Kidney capillary endothelial cell (primary cell): ENCODE measurements at places on chromosomes 13 and 19.

DNA sequence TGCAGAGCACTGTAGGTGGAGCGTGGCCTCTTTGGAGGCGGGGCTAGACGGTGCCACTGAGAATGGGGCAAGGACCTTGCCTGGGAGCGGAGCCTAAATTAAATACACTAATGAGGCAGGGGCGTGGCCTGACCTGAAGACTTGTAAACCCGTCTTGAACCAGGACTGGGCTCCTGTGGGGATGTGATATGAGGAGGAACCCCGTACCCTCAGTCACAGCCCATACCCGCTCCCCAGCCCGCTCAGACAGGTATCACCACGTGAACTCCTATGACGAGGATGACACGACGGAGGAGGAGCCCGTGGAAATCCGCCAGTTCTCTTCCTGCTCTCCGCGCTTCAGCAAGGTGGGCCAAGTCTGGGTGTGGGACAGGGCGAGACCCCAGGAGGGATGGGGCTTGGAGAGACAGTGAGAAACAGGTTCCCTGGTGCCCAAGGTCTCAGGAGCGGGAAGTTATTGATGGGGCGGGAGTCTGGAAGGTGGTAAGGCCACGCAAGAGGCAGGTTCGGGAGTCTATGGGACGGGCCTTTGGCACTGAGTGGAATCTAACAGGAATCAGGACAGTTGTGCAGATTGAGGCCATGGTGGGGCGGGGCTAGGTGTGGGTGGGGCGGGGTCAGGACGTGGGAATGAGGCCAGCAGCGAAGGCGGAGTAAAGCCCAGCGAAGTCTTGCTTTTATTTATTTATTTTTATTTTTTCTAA lies 14.7 kb downstream of the DNASE2 start:
- DNase-seq, result no peak

DNA sequence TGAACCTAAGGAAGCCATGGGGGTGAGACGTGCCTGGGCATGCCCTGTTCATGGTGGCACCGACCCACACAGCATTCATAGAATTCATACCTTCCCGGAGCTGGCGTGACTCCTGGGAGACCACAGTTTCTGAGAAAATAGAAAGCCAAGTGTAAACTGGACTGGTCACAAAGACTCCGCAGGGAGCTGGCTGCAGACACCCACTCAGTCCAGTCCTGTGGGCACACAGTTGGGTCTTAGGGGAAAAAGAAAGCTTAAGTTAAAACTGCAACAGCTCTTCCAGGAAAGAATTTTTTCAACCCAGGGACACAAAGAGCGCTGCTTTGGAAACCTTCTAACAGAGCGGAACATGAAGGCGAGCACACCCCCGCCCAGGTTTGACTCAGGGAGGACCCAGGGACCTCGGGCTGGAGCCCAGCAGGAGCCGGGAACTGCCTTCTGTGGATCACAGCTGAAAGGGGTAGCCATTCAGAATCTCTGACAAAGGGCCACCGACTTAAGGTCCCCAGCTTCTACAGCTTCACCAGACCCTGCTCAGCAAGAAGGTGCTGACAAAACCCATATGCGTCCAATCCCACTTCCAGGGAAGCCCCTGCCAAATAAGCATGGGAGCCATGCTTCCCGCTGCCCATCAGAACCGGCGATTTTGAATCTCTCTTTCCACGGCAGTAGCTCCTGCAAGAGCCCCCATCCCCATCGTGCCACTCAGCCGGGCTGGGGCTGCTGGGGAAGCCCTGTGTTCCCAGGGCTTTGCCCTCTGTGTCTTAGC lies 183.7 kb downstream of the COL4A1 start:
- no peak for DNase-seq

DNA sequence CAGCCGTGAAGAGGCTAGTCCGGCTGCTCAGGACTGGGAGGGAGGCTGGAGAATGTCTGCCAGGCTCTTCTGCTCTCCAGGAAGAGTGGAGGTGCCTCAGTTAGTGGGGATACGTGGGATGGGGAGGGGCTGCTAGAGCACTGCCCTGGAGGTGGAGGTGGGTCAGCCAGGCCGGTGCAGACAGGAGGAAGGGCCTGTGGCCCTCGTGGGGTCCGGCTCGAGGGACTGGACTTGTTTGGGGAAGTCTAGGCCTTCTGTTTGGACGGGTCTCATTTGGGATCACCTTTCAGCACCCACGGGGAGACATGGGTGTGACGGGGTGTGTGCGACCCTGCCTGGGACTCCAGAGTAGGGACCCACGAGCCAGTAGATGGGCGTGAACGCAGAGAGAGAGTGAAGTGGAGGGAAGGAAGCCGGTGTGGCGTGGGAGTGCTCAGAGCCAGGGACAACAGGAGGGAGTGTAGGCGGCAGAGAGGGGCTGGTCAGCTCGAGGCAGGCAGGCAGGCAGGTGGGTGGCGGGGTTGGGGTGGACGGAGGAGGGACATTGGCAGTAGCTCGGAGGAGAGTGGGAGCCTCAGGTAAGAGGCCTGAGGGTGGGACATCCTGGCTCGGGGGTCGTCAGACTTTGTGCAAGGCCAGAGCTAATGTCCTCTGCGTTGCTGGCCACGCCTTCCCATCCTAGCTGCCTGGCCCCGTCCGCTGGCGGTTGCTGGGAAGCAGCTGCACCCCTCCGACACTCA lies 11.5 kb downstream of the EPN1 start:
- DNase-seq, result no peak

DNA sequence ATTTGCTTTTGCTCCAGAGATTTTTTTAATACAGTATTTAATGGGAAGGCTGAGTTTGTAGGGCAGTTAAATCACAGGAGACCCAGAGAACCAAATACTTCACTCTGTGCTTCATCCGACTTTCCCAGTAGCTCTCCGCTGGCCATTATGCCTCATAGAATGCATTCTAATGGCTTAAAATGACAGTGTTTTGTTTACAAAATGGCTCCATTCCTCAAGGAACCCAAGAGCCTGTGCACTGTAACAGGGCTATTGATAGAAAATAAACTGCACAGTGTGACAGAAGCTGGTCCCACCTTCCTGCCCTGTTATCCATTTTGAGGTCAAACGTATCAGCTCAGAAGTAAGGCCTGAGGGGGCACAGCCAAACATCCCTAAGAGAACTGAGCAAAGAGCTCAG lies 136.5 kb downstream of the RAP2A start:
- no peak for DNase-seq

- DNase-seq, result no peak
Measured at GRCh38 chr13:32391101-32391619, 36.8 kb downstream of the N4BP2L1 start.

DNA sequence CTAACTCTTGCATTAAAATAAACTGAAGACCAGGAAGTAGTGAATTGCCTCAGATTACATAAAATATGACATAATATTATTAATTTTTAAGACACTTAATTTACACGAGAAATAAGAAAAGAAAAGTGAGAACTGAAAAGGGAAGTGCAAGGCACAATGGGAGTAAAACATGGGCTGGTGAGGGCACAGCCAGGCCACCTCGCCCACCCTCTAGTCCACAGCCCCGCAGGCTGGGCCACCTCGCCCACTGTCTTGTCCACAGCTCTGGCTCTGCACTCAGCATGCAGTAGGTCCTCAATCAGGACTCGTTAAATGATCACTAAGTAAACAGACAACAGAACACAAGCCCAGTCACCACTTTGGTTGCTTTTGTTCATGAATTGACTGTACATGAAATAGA lies 67.8 kb upstream of the ARHGEF7 start:
- no peak for DNase-seq

GRCh38 chr19:53545271-53546065 lies 7.5 kb downstream of the ZNF331 start:
- DNase-seq, result no peak

GRCh38 chr13:67855741-67856238 lies 625.7 kb upstream of the PCDH9 start:
- no peak for DNase-seq

DNA sequence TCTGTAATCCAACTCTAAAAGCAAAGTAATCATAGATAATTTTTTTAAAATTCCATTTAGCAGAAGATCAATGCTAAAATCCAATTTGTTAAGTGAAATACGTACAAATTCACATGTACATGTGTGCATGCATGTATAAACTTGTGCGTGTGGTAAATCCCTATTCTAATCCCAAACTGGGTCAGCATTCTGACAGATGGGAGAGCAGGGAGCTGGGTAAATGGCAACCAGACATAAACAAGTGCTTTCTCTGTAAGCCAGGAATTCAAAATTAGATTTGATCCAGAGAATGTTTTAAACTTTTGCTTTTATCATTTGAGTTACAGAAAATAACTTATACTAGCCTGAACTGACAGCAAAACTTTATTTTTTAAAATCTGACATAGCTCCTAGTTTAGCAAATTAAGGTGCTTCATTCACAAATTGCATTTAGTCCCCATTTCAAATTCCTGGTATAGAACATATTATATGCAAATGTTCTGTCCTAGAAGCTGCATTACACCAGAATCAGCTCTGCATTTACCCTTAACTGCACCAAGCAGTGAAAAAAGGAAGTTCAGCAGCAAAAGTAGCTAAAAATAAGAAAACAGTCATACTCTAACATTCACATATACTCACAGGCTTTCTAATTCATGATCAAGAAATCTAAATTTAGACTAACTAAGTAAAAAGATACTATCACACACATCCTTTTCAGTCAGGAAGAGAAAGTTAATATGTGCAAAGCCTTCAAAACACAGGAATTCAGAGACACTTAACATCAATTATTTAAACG lies 32.6 kb downstream of the UBL3 start:
- DNase-seq, result peak; percentile 52

DNA sequence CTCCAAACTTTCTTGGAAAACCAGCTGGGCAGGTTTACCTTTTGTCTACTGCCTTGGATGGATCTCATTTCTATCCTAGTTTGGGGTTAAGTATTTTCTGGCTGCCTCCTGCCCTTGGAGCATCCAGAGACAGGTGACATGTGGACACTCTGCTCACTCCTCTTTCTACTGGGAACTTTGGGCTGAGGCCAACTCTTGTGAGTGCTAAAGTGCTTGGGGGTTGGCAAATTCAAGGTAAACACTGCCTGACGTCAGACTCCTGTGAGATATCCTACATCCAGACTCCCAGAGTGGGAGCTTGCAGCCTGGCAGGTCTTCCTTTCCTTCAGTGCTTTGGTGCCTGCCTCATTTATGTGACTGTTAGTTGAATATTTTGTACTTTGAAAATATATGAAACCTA lies 388.1 kb downstream of the KCNRG start:
- no peak for DNase-seq

GRCh38 chr13:43373400-43373799 lies 350.0 kb downstream of the DNAJC15 start:
- no peak for DNase-seq

DNA sequence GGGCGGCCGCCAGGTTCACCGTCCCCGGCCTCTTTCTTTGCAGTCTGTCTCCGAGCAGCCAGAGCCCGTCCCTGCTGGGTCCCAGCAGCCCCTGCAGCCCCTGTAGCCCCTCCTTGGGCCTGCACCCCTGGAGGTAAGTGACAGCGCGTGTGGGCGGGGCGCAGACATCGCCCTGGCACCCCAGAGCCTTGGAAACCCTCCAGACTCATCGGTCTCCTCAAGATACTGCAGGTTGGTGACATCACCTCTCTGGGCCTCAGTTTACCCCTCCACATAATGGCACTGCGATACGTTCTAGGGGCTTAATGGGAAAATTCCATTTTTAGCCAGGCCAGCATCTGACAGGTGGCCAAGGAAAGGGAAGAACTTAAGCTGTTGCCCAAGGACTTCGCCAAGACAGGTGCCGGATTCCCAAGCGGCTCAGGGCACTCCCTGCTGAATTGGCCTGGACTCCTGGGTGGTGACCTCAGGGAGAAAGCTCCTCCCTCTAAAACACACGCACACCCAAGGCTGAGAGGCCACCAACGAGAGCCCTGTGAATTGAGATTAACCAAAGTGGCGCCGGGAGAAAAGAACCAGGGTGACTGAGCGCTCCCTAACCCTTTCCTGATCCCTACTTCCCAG lies 13.1 kb downstream of the MAST3 start:
- no peak for DNase-seq

DNA sequence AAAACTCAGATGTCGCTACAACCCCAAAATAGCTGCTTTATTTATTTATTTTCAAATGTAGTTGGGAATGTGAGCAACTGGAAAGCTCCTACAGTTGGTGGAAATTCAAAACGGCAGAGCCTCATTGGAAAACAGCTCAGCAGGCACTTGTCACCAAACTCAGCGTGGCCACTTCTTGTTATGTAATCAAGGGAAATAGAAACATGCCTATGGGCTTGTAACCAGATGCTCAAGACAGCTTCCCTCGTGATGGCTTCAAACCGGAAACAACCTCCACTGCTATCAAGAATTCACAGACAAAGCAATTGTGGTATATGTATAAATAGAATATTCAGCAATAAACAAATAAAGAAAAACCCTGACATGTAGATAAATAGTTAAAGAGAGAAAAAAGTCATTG lies 627.8 kb upstream of the SLC10A2 start:
- DNase-seq, result no peak

GRCh38 chr19:1451916-1452801 lies 2.2 kb downstream of the APC2 start:
- DNase-seq, result no peak

- no peak for DNase-seq
Measured at GRCh38 chr19:2727640-2727944, 6.4 kb upstream of the DIRAS1 start.

- DNase-seq, result no peak
Measured at GRCh38 chr13:54852831-54853230, 1824.2 kb downstream of the OLFM4 start.

DNA sequence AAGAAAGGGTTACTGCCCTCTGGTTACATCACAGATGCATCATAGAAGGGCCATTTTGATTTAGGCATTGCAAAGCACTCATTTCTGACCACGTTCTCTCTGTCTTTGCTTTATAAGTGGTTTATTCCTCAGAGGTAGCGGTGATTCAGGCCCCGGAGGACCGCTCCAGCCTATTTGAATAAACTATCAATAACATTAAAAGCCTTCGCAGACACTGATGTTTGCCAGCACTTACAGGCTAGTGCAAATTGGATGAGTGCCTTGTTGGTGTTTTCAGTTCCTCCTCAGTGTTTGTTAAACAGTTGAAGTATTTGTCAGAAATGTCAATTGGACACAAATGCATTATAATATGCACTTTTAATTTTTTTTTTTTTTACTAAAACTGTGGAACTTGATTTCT lies 120.2 kb downstream of the RXFP2 start:
- DNase-seq, result no peak

- DNase-seq, result no peak
Measured at GRCh38 chr19:13835791-13836723, 40.8 kb downstream of the ZSWIM4 start.

DNA sequence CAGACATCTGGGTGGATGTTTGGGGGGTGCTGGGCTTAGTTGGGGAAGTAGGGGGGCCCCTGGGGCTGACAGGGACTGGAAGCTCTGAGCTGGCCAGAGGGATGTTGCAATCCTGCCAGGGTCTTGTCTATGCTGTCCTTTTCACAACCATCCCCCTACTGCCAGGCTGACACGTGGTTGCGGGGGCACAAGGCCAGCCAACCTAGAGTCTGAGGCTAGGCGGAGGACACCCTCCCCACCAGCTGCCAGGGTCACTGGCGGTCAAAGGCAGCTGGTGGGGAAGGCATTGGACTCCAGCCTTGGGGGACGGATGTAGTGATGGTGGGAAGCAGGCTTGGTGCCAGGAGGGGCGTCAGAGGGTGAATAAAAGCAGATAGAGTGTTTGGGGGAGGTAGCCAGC lies 1.6 kb upstream of the APOC1 start:
- no peak for DNase-seq

- DNase-seq, result no peak
Measured at GRCh38 chr13:110907301-110907700, 7.6 kb downstream of the ANKRD10 start.

- no peak for DNase-seq
Measured at GRCh38 chr13:31049833-31050232, 111.9 kb downstream of the HSPH1 start.
